Right lobe of liver (tissue), 6 donors: ENCODE measurements at places on chromosomes 5 and 9. TPM values are rescaled to one million over a fixed set of nuclear protein-coding genes. Genes with fewer than 3 reads are reported as not detected.

- DNase-seq = no peak
- no peak overlapping the region for H3K4me3 ChIP-seq
- H3K4me1 ChIP-seq = peaks cover 17% of the 10 kb centered on the region
- peak overlapping the region; percentile 77 for H3K27ac ChIP-seq
- no peaks in the 10 kb centered on the region for H3K36me3 ChIP-seq
- no peaks in the 10 kb centered on the region for H3K27me3 ChIP-seq
Observed at GRCh38 chr5:172713809-172714490, 57.0 kb downstream of the DUSP1 start.

GRCh38 chr5:172541773-172542136 lies 87.4 kb upstream of the SH3PXD2B start:
- H3K36me3 ChIP-seq = no peaks in the 10 kb centered on the region
- no peaks in the 10 kb centered on the region for H3K27me3 ChIP-seq
- H3K27ac ChIP-seq = no peak overlapping the region
- H3K4me3 ChIP-seq = no peak overlapping the region
- DNase-seq = no peak
- no peaks in the 10 kb centered on the region for H3K4me1 ChIP-seq

DNA sequence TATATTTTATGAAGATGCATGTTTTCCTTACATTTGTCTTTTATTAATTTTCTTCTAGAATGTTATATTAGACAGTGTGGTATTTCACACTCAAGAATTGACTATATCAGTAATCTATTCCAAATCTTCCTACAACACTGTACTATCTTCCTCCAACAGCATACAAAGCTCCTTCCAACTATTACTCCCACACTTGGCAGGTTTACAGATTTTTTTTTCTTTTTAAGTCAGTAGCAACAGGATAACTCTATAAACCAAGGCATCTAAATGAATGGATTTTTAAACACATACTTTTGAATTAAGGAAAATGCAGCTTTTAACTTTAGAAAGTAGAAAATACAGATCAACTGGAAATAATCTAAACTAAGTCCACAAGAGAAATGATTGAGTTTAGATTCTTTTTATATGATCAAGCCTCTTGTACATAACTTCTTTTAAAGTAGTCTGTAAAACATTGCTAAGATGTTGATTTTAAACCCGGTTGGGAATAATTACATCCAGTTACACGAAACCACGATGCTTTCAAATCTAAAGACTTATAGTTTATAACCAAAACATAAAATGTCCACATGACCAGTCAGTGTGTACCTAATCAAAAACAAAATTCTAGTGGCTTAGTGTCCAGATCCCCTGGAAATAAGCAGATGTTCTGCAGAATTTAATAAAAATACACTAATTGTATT lies 281.6 kb downstream of the ADAMTS6 start:
- no peaks in the 10 kb centered on the region for H3K4me1 ChIP-seq
- no peaks in the 10 kb centered on the region for H3K36me3 ChIP-seq
- no peak overlapping the region for H3K4me3 ChIP-seq
- H3K27me3 ChIP-seq = no peaks in the 10 kb centered on the region
- DNase-seq = no peak

GRCh38 chr5:115329475-115329874 lies 33.0 kb upstream of the CCDC112 start:
- H3K4me3 ChIP-seq = no peak overlapping the region
- no peaks in the 10 kb centered on the region for H3K27me3 ChIP-seq
- no peaks in the 10 kb centered on the region for H3K36me3 ChIP-seq
- no peak overlapping the region for H3K27ac ChIP-seq

DNA sequence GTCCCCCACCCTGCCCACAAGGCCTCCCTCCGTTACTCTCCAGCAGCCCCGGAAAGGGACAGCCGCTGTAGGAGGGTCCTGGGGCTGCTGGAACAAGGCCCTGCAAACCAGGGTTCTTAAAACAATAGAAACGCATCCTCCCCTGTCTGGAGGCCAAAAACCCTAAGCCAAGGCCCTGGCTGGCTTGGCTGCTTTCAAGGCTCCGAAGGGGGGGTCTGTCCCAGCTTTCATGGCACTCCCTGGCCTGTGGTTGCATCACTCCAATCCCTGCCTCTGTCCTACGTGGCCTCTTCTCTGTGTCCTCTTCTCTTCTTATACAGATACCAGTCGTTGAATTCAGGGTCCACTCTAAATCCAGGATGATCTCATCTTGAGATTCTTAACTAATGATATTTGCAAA lies 7.4 kb upstream of the UBAC1 start:
- no peaks in the 10 kb centered on the region for H3K27me3 ChIP-seq
- H3K4me3 ChIP-seq = no peak overlapping the region
- no peak for DNase-seq
- H3K36me3 ChIP-seq = no peaks in the 10 kb centered on the region
- no peak overlapping the region for H3K27ac ChIP-seq
- H3K4me1 ChIP-seq = no peaks in the 10 kb centered on the region

DNA sequence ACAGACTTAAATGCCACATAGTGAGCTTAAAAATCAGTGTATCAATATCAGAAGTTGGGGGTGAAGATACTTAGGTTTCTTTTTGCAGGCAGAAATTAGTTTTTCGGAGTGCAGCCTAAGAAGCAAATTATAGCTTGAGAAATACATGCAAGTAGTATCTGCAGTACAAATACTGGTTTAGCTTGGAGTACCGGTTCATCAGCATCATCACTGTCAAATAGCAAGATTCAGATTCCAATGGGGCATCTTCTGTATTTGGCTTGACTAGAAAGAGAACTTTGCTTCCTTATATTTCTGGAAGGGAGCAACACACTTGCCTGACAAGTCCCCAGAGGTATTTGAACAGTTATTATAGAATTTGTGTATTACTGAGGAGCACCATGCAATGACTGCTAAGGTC lies 19.8 kb downstream of the SLC31A1 start:
- DNase-seq = no peak
- H3K36me3 ChIP-seq = no peaks in the 10 kb centered on the region
- no peaks in the 10 kb centered on the region for H3K27me3 ChIP-seq
- H3K4me3 ChIP-seq = no peak overlapping the region

The CEL gene
- 0.19 TPM for total RNA-seq

The LECT2 gene
- 25.6 TPM for total RNA-seq

DNA sequence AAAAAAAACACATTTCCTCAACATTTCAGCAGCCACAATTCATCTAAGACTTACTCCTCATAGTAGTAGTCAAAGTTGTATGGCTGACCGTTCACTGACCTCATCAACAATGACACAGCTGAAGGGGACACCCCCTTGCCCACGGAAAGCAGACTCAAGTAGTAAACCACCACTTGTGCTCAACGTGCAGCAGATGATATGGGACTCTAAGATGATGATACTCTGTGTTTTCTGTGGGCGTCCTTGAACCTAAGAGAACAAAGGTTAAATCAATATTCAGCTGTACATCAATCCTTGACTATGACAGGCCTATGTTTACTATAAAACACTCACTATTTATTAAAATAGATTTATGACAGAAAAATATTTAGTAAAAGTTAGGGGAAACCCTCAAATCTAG lies 71.6 kb downstream of the SETX start:
- no peak overlapping the region for H3K27ac ChIP-seq
- H3K27me3 ChIP-seq = no peaks in the 10 kb centered on the region
- H3K36me3 ChIP-seq = no peaks in the 10 kb centered on the region
- no peak for DNase-seq
- no peaks in the 10 kb centered on the region for H3K4me1 ChIP-seq

DNA sequence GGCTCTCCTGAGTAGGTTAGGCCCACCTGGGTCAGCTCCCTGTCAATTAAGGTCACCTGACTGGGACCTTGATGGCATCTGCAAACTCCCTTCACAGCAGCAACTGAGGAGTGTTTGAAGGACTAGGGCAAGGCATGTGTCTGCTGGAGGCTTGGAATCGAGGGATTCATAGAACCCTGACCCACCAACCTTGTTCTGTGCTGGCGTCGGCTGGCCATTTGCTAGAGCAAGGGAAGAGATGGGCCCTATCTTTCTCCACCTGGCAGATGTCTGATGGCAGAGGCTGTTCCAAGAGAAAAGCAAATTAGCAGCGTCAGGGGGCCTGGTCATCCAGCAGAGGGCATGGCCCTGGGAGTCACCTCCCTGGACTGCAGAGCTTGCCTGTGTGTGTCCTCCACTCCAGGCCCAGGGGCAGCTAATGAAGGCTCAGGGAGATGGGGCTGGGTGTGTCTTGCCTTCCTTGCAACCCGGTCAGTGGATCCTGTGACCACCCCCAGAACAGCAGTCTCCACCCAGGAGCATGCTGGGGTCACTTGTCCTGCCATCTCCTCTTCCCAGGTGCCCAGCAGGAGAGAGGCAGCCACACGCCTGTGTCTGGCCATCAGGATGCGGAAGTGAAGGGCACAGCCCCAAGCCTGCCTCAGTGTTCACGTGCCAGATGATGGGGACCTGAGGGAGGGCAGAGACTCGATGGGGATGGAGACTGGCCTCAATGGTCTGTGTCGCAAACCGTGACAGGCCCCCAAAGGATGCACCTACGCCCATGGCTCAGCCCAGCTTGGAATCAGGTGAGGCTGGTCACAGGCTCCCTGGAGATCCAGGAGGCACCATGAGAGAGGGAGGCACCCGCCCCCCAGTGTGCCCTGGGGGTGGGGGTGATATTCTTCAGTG lies 53.9 kb downstream of the BARX1 start:
- no peaks in the 10 kb centered on the region for H3K36me3 ChIP-seq
- no peaks in the 10 kb centered on the region for H3K27me3 ChIP-seq
- H3K27ac ChIP-seq = no peak overlapping the region
- DNase-seq = peak; percentile 43

DNA sequence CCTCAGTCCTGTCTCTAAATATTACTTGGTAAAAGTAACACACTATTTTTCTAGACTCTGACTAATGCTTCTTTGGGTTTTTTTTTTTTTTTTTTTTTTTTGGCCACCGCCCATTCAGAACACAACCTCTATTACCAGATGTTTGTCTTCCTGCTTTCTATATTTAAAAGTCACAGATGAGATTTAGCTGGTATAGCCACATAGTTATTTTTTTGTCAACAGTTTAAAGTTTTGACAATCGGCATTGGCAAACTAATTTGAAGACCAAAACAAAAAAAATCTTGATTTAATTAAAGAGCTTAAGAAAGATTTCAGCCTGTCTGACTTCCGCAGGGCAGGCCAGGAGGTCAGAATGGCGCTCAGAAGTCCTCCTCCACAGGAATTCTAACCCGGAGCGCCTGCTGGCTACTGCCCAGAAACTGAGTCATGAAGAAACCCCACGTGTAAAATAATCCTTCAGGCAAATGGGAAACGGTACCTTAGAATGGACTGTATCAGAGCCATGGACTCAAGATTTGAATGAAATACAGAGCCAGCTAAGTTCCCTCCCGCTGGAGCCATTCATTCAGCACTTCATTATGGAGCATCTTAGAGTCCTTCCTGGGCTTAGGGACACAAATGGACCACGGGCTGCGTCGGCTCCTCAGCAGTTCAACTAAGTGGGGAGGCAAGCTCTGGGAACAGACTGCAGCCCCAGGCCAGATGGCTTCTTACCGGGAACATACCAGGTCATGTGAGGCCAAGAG lies 55.6 kb downstream of the PTPDC1 start:
- H3K27ac ChIP-seq = no peak overlapping the region
- no peaks in the 10 kb centered on the region for H3K4me1 ChIP-seq
- H3K27me3 ChIP-seq = no peaks in the 10 kb centered on the region
- no peaks in the 10 kb centered on the region for H3K36me3 ChIP-seq
- H3K4me3 ChIP-seq = no peak overlapping the region
- DNase-seq = peak; percentile 64

The SGCD gene
- 3.1 TPM for total RNA-seq

GRCh38 chr5:74367934-74368333 lies 272.6 kb downstream of the ENC1 start:
- H3K27me3 ChIP-seq = no peaks in the 10 kb centered on the region
- no peak overlapping the region for H3K4me3 ChIP-seq
- H3K36me3 ChIP-seq = no peaks in the 10 kb centered on the region
- no peaks in the 10 kb centered on the region for H3K4me1 ChIP-seq
- DNase-seq = no peak
- H3K27ac ChIP-seq = no peak overlapping the region

The DMRT2 gene
- total RNA-seq = not detected
